ENCODE measurements at places on chromosomes 2 and 18.
A peak's percentile ranks its signal among the peaks of the same experiment; 100 is the strongest.

GRCh38 chr2:47214385-47214784 lies 59.3 kb upstream of the STPG4 start:
- no peak for DNase-seq

GRCh38 chr18:54726143-54726542 lies 102.1 kb upstream of the RAB27B start:
- no peak for DNase-seq

- DNase-seq: no peak
Observed at GRCh38 chr2:148592791-148593190, 51.8 kb upstream of the EPC2 start.

DNA sequence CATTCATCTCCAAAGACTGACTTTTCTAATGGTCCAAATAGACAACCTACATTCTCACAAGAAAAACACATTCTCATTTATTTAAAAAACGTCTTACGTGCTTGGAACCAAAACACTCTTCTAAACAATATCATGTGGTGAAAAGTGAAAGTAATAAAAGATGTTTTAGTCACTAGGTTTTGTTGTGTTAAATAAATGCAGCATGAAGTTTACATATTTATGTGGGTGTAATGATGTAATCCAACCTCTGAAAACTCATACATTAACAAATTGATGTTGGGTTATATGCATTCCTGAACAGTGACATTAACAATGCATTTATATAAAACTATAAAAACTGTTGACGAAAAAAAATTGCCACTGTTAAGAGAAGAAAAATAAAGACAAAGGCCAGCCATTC lies 55.1 kb upstream of the ACVR2A start:
- DNase-seq: no peak

DNA sequence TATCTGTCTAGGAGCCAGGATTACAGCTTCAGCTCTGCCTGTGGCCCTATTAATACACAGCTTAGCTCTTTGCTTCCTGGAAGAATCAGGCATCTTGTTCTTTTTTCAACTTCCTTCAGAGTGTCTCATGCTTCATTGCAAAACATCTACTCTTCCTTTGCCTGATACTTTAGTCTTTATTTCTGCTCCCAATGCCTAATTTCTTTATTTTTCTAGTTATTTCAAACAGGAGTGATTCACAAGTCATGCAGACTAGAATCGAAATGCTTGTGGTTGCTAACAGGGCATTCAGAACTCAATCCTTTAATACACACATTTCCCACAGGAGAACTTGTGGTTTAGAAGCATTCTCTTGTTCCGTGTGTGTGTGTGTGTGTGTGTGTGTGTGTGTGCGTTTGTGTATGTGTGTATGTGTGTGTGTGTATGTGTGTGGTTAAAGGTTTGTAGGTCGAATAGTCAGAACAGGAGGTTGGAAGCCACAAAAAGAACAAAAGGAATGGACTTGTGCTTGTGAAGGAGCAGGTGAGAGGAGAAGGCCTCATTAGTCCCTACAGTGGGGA lies 28.3 kb upstream of the INSIG2 start:
- no peak for DNase-seq

GRCh38 chr2:142544173-142544572 lies 333.3 kb upstream of the KYNU start:
- no peak for DNase-seq

DNA sequence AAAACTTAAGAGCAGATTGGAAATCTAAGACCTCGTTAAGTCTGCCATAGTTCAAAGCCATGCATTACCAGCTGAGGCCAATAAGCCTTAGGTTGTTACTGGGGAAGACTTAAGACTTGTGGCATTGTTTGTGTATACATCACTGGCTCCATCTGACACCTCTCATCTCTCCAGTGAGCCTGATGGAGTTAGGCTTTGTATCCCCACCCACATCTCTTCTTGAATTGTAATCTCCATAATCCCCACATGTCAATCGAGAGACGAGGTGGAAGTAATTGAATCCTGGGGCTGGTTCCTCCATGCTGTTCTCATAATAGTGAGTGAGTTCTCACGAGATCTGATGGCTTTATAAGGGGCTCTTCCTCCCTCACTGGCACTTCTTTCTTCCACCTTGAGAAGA lies 404.6 kb downstream of the ARHGAP15 start:
- no peak for DNase-seq

- DNase-seq: no peak
Observed at GRCh38 chr2:132442278-132442677, 25.7 kb downstream of the GPR39 start.

GRCh38 chr18:55106466-55106865 lies 147.2 kb upstream of the CCDC68 start:
- no peak for DNase-seq

- DNase-seq: no peak
Observed at GRCh38 chr2:218691234-218691633, 19.3 kb downstream of the STK36 start.

- DNase-seq: no peak
Observed at GRCh38 chr2:160610041-160610440, 116.4 kb upstream of the RBMS1 start.

- DNase-seq: no peak
Observed at GRCh38 chr18:12574494-12575185, 83.3 kb downstream of the SPIRE1 start.

GRCh38 chr18:68456985-68457384 lies 257.9 kb downstream of the TMX3 start:
- no peak for DNase-seq

- no peak for DNase-seq
Observed at GRCh38 chr2:109254174-109254904, 125.3 kb downstream of the SH3RF3 start.

- DNase-seq: no peak
Observed at GRCh38 chr2:23620841-23621341, 235.9 kb downstream of the KLHL29 start.

- DNase-seq: peak; percentile 63
Observed at GRCh38 chr2:37232131-37232933, 874 bp downstream of the NDUFAF7 start.

DNA sequence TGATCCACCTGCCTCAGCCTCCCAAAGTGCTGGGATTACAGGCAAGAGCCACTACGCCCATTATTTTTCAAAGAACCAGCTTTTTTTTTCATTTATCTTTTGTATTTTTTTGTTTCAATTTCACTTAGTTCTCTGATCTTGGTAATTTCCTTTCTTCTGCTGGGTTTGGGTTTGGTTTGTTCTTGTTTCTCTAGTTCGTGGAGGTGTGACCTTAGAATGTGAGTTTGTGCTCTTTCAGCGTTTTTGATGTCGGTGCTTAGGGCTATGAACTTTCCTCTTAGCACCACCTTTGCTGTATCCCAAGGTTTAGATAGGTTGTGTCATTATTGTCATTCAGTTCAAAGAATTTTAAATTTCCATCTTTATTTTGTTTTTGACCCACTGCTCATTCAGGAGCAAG lies 86.7 kb upstream of the MSTN start:
- DNase-seq: no peak

- DNase-seq: no peak
Observed at GRCh38 chr2:234797566-234798250, 154.1 kb upstream of the SH3BP4 start.

GRCh38 chr2:187658952-187659525 lies 104.8 kb upstream of the TFPI start:
- DNase-seq: no peak

- DNase-seq: no peak
Observed at GRCh38 chr2:113052396-113052917, at the start of gene IL36B. Gene IL36B, minus strand, starts transcription at chr2:113052867.

DNA sequence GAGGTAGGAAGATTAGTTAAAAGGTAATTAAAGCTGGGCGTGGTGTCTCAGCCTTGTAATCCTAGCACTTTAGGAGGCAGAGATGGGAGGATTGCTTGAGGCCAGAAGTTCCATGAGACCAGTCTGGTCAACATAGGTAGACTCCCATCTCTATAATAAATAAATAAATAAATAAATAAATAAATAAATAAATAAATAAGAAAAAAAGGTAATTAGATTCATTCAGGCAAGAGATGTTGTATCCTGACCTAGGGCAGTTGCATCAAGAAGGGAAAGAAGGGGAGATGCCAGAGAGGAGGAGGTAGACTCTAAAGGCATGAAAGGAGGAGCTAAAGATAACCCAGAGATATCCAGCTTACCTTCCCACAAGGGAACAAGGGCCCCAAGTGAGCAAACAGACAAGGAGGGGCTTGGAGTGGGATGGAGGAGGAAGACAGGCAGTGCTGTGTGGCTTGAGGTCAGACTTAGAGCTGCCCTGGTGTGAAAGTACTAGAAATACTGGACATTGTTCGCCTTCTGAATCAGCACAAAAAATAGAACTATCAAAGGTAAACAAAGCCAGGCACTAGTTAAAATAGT lies 7.4 kb upstream of the RAB1A start:
- no peak for DNase-seq

- DNase-seq: no peak
Observed at GRCh38 chr18:32252141-32252860, 62.5 kb downstream of the MEP1B start.

GRCh38 chr2:210901326-210901725 lies 344.9 kb downstream of the CPS1 start:
- no peak for DNase-seq

GRCh38 chr18:69490813-69491212 lies 90.1 kb downstream of the DOK6 start:
- DNase-seq: no peak

- no peak for DNase-seq
Observed at GRCh38 chr2:198518935-198519334, 714.5 kb downstream of the PLCL1 start.

- no peak for DNase-seq
Observed at GRCh38 chr2:177568893-177569292, 176.3 kb downstream of the AGPS start.

DNA sequence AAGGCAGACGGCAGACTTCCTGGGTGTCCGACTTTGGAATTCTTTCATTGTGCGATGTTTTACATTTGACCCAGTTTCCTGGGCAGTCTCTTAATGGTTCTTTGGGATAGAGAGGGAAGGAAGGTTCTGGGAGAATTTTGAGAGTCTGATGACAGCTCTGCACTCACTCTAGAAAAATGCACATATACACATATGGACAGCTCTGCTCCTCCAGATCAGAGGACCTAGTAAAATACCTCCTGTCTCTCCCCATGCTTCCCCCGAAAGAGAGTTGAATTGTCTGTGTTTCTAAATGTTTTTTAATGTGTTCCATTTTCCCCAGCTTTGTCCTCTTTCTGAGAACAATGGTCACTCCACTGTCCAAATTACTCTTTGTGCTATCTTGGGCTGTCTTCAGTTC lies 102.0 kb upstream of the CXCR4 start:
- no peak for DNase-seq

DNA sequence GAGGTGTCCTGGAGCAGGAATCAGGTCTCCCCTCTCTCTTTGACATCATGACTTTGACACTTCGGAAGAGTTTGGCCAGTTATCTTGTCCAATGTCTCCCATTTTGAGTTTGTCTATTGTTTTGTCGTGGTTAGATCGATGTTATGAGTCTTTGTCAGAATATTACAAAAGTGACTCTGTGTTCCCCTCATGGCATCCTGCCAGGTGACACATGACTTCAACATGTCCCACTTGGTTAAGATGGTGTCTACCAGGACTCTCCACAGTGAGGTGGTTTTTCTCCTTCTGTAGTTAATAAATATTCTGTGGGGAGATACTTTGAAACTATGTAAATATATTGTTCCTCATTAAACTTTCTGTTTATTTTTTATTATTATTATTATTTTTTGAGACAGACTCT lies 76.6 kb upstream of the BZW1 start:
- no peak for DNase-seq

DNA sequence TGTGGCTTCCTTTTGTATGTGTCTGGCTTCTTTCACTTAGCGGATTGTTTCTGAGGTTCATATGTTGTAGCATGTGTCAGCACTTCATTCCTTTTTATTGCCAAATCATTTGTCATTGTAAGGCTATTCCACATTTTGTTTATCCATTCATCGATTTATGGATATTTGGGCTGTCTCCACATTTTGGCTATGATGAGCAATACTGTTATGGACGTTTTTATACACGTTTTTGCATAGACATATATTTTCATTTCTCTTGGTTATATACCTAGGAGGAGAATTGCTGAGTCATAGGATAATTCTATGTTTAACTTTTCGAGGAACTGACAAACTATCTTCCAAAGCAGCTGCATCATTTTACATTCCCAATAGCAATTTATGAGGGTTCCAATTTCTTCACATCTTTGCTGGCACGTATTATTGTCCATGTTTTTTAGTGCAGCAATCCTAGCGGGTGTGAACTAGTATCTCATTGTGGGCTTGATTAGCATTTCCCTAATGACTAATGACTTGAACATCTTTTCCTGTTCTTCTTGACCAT lies 48.1 kb upstream of the TBC1D8 start:
- no peak for DNase-seq

DNA sequence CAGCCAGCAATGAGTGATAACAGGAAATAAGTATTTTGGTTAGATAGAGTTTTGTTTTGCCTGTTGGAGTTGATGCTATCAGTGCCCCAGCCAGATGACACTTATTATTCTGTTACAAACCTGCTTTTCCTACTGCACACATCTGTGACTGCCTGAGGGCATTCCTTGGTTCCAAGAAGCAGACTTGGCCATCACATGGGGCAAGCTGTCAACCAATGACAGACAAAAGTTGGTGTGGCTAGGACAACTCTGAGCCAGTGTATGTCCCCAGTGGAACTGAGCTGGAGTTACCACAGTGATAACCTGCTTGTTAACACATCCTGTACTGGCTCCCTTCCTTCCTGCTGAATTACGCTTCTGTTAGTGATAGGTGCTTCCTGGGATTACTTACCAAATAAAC lies 54.5 kb downstream of the FAM171B start:
- no peak for DNase-seq

DNA sequence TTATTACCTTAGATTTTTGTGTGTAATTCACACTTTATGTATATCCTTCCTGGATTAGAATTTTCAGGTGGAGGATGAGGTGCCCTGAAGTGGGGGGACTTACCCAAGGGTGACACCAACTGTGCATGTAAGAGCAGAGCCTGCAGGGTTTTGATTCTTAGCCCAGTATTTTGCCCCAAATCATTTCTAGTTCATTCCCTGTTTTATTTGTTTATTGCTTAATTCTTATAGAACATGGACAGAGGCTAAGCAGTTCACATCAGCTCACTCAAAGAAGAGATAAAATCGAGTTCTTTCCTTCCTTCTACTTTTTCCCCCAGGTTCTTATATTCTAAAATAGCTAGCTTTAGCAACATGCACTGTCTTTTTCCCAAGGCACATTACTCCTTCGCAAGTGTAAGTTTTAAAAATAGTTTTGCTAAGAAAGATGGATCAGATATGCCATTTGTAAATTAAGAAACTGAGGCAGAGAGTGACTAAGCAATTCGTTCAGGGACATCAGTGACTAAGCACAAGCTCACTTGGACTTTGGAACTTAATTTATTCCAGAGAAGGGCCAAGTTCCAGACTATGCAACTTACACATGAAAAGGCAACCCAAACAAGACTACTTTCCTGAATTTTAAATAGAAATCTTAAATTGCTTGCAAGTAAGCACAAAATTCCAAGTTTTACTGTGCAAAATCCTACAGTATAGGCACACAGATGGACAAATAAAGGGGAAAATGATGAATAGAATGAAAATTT lies 427.9 kb upstream of the POU3F3 start:
- no peak for DNase-seq

All from activated CD8-positive, alpha-beta memory T cell treated with anti-CD3 and anti-CD28 coated beads, Interleukin-2, amount 50 U/mL, for 48 hours (primary cell).